ENCODE measurements at places on chromosomes 13 and 19. TPM values are rescaled to one million over a fixed set of nuclear protein-coding genes. Genes with fewer than 3 reads are reported as not detected.

- no peaks in the 10 kb centered on the region for H3K27me3 ChIP-seq
- H3K4me1 ChIP-seq: peaks cover 88% of the 10 kb centered on the region
- peaks cover 20% of the 10 kb centered on the region for H3K36me3 ChIP-seq
- peak overlapping the region; percentile 89 for H3K27ac ChIP-seq
- DNase-seq: no peak
Observed at GRCh38 chr19:14519860-14520407, 1.7 kb upstream of the DNAJB1 start.

- no peak overlapping the region for H3K27ac ChIP-seq
- H3K4me1 ChIP-seq: no peaks in the 10 kb centered on the region
- H3K27me3 ChIP-seq: no peaks in the 10 kb centered on the region
- no peak overlapping the region for H3K4me3 ChIP-seq
- H3K36me3 ChIP-seq: no peaks in the 10 kb centered on the region
- no peak for DNase-seq
Observed at GRCh38 chr13:43333176-43333575, 309.8 kb downstream of the DNAJC15 start.

- H3K36me3 ChIP-seq: peaks cover 89% of the 10 kb centered on the region
- no peak overlapping the region for H3K4me3 ChIP-seq
- no peaks in the 10 kb centered on the region for H3K27me3 ChIP-seq
Observed at GRCh38 chr13:98875146-98875729, 102.6 kb downstream of the DOCK9 start.

DNA sequence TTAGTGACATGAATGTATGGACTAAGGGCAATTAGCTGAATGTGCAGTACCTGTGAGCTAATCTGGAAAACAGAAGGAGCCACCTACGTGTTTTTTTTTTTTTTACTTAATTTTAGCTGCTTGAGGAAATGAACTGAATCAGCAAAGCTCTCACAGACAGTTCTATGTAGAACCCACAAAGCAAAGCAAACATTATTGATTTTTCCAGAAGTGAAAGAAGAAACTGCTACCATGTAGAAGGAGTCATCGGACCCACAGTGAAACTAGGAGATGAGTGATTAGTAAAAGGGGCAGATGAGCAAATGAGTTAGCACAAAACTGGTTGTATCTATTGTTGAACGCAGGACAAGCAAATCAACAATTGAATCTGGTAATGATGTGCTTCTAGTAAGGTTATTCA, 94.1 kb upstream of the SLC7A1 start:
- no peaks in the 10 kb centered on the region for H3K36me3 ChIP-seq
- peaks cover 6% of the 10 kb centered on the region for H3K27me3 ChIP-seq
- H3K27ac ChIP-seq: no peak overlapping the region

ZNF14 gene
- 36.9 TPM for total RNA-seq

DNA sequence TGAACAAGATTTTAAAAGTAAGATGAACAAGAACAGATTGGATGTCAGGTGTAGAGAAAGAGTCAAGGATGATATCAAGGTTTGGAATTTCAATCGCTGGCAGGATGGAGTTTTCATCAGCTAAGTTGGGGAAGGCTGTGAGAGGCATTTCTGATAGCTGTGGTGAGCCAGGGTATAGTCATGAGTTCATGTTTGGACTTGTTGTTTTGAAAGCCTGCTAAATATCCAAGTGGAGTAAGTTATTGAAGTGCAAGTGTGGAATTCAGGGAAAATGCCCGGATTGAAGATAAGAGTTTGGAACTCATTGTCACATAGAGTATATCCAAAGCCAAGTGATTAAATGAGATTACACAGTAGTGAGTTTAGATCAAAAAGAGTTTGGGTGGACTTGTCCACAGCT, 11.0 kb upstream of the EPSTI1 start:
- H3K27ac ChIP-seq: no peak overlapping the region
- no peaks in the 10 kb centered on the region for H3K36me3 ChIP-seq
- H3K4me1 ChIP-seq: no peaks in the 10 kb centered on the region
- H3K4me3 ChIP-seq: no peak overlapping the region
- no peak for DNase-seq
- H3K27me3 ChIP-seq: no peaks in the 10 kb centered on the region

- H3K36me3 ChIP-seq: no peaks in the 10 kb centered on the region
- no peaks in the 10 kb centered on the region for H3K27me3 ChIP-seq
- no peak overlapping the region for H3K27ac ChIP-seq
Observed at GRCh38 chr13:84784443-84785153, 902.3 kb upstream of the SLITRK1 start.

ATP8A2 gene
- 0.22 TPM for total RNA-seq

ZNF677 gene
- 6.4 TPM for total RNA-seq

ZNF578 gene
- total RNA-seq: 1.6 TPM

DNA sequence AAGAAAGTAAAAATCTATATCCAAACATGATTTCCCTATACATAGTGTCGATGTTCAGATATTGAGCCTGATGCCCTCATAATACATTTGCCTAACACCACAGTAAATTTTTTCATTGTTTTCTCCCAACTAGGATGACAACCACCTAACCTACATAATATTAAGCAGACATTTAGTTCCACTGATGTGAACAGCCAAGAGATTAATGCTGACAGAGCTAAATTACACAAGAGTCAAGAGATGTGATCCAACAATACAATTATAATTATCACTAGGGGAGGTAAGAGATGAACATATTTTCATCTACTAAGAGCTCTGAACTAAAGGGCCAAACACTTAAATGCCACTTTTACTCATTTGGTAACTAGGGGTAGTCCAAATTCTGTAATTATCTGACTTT, 145.9 kb downstream of the DACH1 start:
- H3K4me1 ChIP-seq: no peaks in the 10 kb centered on the region
- no peak for DNase-seq
- H3K36me3 ChIP-seq: no peaks in the 10 kb centered on the region
- no peak overlapping the region for H3K27ac ChIP-seq

GRCh38 chr13:22647156-22647850, 533.5 kb upstream of the SGCG start:
- H3K36me3 ChIP-seq: no peaks in the 10 kb centered on the region
- H3K27ac ChIP-seq: no peak overlapping the region
- H3K4me3 ChIP-seq: no peak overlapping the region
- no peaks in the 10 kb centered on the region for H3K27me3 ChIP-seq

DNA sequence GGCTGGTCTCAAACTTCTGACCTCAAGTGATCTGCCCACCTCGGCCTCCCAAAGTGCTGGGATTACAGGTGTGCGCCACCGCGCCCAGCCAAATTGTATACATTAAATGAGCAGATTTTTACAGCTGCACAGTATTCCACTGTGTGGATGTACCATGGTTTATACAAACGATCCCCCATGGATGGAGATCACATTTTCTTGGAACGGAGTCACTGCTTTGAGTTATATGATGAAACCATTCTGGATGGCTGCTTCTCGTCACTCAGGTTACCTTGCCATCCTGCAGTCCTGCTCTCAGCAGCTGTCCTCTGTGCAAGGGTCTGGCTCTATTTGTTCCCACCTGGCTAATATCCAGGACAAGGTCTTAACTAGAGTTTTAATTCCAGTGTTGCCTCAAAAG, 39.1 kb upstream of the SLC15A1 start:
- no peaks in the 10 kb centered on the region for H3K4me1 ChIP-seq
- no peak overlapping the region for H3K27ac ChIP-seq
- no peak for DNase-seq
- H3K4me3 ChIP-seq: no peak overlapping the region
- H3K36me3 ChIP-seq: peaks cover 32% of the 10 kb centered on the region

- no peaks in the 10 kb centered on the region for H3K4me1 ChIP-seq
- no peak for DNase-seq
- no peak overlapping the region for H3K27ac ChIP-seq
- H3K36me3 ChIP-seq: no peaks in the 10 kb centered on the region
- H3K4me3 ChIP-seq: no peak overlapping the region
- H3K27me3 ChIP-seq: no peaks in the 10 kb centered on the region
Observed at GRCh38 chr13:75079226-75079625, 402.7 kb downstream of the TBC1D4 start.

GRCh38 chr19:38557205-38557799, 60.5 kb downstream of the MAP4K1 start:
- no peak overlapping the region for H3K27ac ChIP-seq
- H3K4me1 ChIP-seq: peaks cover 61% of the 10 kb centered on the region
- no peak for DNase-seq
- H3K27me3 ChIP-seq: no peaks in the 10 kb centered on the region
- H3K4me3 ChIP-seq: no peak overlapping the region

RFPL4A gene
- total RNA-seq: not detected

DNA sequence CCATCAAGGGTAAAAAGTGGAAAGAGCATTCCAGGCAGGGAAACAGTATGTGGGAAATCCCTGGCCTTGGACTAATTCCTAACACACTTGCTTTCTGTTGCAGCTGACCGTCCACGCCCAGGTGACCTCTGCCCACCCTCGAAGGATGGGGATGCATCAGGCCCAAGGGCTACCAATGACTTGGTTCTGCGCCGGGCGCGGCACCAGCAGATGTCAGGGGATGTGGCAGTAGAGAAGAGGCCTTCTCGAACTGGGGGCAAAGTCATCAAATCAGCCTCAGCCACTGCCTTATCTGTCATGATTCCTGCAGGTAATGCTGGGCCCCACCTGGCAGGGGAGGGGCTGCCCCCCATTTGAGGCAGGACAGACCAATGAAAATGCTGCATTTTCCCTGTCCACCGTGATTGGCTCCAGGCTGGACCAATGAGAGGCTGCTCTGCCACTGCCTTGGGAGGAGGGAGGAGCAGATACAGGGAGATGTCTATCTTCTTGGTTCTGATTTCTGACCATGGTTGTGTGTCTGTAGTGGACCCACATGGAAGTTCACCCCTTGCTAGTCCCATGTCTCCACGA, 12.6 kb downstream of the DNASE2 start:
- H3K27me3 ChIP-seq: no peaks in the 10 kb centered on the region
- DNase-seq: no peak

- peaks cover 47% of the 10 kb centered on the region for H3K36me3 ChIP-seq
- no peak for DNase-seq
- H3K4me3 ChIP-seq: no peak overlapping the region
Observed at GRCh38 chr19:37346091-37346490, 24.8 kb upstream of the ZNF527 start.

HSD17B14 gene
- total RNA-seq: 0.93 TPM

DNA sequence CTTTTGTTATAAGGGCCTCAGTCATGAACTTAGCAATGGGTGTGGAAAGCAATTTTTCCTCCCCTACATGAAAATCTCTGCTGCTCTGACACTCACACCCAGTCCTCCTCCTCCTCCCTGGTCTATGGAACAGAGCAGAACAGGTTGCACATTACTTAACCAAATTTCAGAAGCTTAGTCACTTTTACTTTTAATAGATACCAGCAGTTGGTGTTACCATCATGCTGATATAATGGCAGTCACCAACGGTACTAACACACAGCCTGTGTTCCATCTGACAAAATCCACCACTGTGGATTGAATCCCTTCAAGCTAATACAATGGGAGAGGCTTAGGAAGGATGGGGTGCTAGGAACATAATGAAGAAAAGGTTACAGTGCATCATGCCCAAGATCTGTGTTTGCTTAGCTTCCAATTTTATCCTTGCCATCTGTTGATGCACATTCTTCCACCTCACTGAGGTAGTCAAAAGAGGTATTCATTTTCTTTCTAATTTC, 9.8 kb downstream of the TPT1 start:
- no peak for DNase-seq
- H3K36me3 ChIP-seq: peaks cover 9% of the 10 kb centered on the region
- H3K4me1 ChIP-seq: peaks cover 84% of the 10 kb centered on the region
- H3K27me3 ChIP-seq: no peaks in the 10 kb centered on the region

GRCh38 chr13:75271846-75272245, 210.1 kb downstream of the TBC1D4 start:
- H3K27me3 ChIP-seq: no peaks in the 10 kb centered on the region
